T-cell (primary cell): ENCODE measurements at places on chromosomes 7 and 10.

DNA sequence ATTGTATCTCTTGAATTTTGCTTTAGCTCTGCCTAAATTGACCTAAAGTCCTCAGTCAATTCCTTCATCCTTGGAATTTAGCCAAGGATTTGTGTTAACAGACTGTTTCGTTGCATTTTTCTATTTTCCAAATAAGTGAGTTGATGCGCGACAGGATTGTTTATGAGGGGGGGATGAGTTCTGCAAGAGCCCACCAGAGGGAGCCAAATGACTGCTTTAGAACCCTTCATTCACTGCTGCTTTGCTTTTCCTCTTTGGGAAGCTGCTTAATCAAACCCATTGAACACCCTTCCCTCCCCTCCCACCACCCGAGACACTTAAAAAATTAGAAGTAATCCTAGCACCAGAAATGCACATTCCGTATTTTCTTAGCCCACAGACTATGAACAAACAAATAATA lies 33.7 kb upstream of the PTF1A start:
- no peak for DNase-seq

GRCh38 chr10:63205421-63205820 lies 72.3 kb downstream of the NRBF2 start:
- DNase-seq = no peak

DNA sequence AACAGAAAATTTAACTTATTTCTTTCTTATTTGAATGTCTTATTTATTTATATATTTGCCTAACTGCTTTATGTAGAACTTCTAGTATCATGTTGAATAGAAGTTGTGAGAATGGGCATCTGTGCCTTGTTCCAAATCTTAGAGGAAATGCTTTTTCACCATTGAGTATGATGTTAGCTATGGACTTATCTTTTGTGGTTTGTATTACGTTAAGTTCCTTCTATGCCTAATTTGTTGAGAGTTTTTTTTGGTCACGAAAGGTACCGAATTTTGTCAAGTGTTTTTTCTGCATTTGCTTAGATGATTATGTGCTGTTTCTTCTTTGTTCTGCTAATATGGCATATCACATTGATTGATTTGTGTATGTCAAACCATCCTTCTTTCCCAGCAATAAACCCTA lies 161.0 kb upstream of the TRIM24 start:
- no peak for DNase-seq

DNA sequence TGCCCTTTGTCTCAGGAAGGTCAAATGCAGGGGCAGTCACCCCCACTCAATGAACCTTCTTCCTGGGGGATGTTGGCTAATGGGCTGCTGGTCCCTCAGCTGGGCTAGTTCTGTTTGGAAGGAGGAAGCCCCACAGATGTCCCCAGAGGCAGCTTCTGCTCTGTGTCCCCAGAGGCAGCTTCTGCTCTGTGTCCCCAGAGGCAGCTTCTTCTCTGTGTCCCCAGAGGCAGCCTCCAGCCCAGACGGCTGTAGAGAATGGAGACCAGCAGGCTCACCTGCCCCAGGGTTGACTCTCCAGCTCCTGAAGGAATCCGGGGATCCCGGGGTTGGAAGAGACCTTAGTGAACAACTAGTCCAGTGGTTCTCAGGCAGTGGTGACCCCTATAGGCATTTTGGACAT lies 62.5 kb upstream of the LEP start:
- no peak for DNase-seq

DNA sequence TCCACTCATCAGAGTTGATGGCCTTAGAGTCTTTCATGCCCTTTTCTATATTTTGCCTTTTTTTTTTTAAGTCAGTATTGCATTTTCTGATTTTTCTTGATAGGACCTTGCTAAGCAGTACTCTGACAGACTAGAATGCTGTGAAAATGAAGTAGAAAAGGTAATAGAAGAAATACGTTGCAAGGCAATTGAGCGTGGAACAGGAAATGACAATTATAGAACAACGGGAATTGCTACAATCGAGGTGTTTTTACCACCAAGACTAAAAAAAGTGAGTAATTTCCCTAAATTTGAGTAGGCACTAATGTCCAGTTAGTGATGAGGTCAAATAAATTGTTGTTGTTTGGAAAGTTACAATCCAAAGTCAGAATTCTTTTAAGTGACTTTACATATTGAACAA lies 7.4 kb downstream of the NUB1 start:
- DNase-seq = no peak

DNA sequence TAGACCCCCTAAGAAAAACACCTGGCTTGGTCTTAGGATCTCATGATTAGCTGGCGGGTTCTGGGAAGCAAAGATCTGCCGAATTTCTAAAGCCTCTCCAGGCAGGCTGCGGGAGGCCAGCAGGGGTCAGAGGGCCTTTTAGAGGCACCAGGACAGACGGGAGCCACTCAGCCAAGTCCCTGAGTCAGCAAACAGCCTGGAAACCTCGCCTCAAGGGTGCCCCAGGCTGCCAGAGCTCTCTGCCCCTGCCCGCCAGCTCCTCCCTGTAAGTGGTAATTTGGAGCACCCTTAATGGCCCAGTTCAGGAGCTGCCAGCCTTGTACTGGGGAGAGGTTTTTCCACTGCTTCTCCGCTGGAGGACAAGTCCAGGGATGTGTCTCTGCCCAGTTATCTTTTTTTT lies 88.7 kb downstream of the HIP1 start:
- no peak for DNase-seq

- no peak for DNase-seq
These were observed 1055.4 kb upstream of the AUTS2 start for GRCh38 chr7:68542831-68543230.

DNA sequence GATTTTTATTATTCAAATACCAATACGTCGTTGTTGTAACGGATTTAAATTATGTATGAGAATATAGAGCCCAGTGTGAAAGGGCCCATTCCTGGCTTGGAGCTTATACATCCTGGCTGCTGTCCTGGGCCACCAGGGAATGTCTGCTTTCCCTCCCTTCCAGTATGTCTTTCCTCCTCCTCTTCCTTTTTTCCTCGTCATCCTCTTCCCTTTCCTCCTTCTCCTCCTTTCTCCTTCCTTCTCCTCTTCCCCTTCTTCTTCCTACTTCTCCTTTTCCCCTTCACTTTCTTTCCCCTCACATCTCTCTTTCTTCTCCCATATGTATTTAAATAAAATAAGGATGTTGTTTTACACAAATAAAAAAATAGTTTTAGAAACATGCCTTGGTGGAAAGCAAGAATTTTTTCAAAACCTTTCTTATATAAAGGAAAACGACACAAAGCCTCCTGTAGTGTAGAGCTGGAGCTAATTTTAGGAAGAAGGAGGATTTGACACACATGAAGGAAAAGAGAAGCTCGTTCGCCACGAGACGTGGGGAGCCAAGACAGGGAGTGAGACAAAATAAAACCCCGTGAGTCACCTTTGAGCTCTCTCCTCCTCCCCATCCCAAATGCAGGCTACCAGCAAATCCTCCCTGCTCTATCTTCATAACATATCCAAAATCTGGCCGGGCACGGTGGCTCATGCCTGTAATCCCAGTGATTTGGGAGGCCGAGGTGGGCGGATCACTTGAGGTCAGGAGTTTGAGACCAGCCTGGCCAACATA lies 301.1 kb upstream of the LYZL1 start:
- no peak for DNase-seq

- no peak for DNase-seq
These were observed 57.8 kb downstream of the GAD2 start for GRCh38 chr10:26274391-26274790.

- no peak for DNase-seq
These were observed 176.0 kb upstream of the INSYN2A start for GRCh38 chr10:127372361-127372760.

GRCh38 chr10:976316-976715 lies 11.9 kb upstream of the GTPBP4 start:
- no peak for DNase-seq

- DNase-seq = no peak
These were observed 19.8 kb downstream of the TSPAN14 start for GRCh38 chr10:80473692-80474596.

DNA sequence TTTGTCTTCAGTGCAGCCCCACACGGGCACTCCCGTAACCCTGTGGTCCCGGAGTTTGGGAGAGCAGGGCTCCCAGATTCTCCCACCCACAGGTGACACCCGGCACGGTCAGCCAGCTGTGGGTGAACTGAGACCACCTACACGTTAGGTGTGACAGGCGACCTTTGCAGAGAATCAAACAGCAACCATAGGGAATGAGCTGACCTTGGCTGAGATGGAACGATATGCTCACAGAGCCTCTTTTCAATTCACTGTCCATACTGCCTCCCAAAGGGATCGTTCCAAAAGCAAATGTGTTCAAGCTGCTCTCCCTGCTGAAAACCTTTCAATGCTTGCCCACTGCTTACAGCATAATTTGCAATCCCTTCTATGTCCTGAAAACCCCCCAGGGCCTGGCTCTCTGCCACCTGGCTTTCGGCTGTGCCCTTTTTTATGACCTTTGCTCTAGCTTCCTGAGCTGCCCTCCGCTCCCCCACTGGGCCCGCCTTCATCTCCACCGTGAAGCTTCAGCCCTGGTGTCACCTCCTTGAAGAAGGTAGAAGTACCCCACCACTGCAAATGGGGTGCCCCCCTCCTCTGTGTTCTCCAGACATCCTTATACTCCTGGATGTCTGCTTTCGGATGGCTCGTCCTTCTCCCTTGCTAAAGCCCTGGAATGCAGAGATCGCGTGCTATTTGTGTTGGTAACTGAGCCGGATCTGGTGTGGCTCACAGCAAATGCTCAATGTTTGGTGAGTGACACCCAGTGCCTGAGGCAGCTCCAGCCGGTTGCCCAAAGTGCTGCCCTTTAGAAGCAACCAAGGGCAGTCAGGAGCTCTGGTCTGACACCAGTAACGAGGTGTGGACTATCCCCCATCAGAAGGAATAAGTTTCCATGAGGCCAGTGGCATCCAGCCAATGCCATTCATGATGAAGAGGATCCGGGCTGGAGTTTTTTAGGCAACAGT lies 90.4 kb downstream of the KIAA1549 start:
- no peak for DNase-seq

DNA sequence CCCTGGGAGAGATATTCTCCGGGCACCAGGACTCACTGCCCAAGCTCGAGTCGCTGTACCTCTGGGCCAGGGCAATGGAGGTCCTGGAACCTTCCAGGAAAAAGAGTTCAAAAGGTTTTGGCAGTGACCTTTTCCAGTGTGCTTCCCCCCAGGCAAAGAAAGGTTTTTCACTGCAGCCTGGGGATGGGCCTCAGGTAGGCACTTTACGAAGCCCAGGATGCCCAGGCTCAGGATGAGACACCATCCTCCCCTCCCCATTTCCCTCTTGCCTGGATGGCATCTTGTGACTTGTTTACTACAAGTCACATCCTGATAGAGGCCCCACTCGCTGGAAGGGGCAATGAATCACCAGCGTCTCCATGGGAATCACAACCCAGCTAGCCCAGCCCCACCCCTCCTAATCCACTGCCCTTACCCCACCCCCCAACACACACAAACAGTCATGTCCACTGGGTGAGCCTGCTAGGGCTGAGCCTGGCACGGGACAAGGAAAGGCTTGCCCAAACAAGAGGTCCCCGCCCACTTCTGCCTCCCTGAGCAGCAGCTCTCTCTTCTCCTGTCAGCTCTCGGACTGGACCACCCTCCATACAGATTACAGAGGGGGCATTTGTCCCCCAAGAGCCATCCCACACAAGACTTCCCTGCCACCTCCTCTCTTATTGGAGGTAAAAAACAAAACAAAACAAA lies 93.8 kb upstream of the SMNDC1 start:
- DNase-seq = no peak
